NCI-H187 (cell line): ENCODE measurements at places on chromosomes 12 and 14.

GRCh38 chr12:120209851-120210250 lies 8.9 kb upstream of the RPLP0 start:
- no peak for DNase-seq

GRCh38 chr14:23536494-23536893 lies 15.1 kb downstream of the ZFHX2 start:
- DNase-seq: no peak

GRCh38 chr14:90674043-90674670 lies 142.1 kb downstream of the TTC7B start:
- DNase-seq: no peak

- DNase-seq: peak; percentile 84
Measured at GRCh38 chr14:78227248-78228077, 57.3 kb downstream of the NRXN3 start.

- no peak for DNase-seq
Measured at GRCh38 chr14:64272019-64272418, 22.2 kb downstream of the ESR2 start.

- no peak for DNase-seq
Measured at GRCh38 chr12:131101703-131102492, 148.2 kb downstream of the ADGRD1 start.

DNA sequence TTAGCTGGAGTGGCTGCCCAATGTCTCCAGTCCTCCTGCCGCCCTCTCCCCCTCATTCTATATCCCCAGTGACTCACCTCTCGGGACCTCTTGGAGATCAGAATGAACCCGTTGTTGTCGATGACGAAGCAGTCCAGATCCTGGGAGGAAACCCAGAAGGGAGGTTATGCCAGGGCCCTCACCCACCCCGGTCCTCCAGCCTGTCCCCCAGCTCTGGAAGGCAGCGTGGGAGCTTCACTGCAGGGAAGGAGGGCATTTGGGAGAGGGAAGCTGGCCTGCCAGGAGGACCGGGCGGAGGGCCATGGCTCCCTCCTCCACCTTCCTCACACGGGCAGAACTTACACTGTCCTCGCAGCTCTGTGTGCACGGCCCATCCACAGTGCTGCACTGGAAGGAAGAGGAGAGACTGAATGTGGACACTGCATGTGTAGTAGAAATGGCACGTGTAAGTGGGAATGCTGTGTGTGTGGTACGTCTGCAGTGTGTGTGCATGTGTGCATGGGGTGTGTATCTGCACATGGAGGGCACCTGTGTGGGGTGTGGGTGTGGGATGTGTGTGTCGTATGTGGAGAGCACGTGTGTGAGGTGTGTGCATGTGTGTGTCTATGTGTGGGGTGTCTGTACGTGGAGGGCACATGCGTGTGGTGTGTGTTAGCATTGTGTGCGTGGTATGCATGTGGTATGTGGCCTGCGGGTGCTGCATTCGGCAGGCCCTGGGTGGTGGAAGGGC lies 10.0 kb upstream of the LRTM2 start:
- no peak for DNase-seq

- no peak for DNase-seq
Measured at GRCh38 chr14:83863042-83863774, 1666.7 kb upstream of the FLRT2 start.

GRCh38 chr14:73461478-73462047 lies 3.2 kb upstream of the NUMB start:
- no peak for DNase-seq

GRCh38 chr12:66288121-66288520 lies 14.2 kb upstream of the HELB start:
- DNase-seq: no peak

DNA sequence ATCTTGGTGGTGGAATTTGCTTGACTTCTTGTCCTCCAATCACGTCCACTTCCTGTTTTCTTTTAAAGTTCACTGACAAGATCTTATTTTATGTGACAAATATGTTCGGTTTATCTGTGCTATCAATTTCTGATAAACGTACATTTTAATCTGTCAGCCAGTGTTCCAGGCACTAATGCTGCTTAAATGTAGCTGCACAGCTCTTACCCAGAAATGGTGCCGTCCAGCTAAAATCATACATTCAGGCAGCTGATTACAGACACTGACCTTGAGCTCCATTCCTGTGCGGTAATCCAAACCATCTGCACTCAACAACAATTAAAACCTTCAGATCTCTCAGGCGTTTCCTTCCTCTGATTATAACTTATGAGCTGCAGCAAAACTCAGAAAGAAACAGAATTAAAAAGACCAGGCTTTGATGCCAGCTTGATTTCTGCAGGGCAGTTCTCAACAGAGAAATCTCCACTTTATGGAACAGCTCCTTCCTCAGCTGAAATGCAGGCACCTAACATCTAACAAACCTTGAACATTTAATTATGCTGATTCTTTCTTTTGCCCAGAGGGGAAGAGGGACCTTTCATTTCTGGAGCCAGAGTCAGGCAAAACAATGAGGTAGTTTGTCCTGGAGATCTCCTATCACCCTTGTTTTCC lies 26.4 kb upstream of the RASSF3 start:
- DNase-seq: no peak

- DNase-seq: no peak
Measured at GRCh38 chr12:31234955-31235867, 90.7 kb downstream of the SINHCAF start.
